ENCODE measurements at places on chromosomes 11 and 22.

- no peak for DNase-seq
Observed at GRCh38 chr22:26086359-26086758, 82.9 kb upstream of the SEZ6L start.

GRCh38 chr22:37165940-37166674 lies 16.4 kb upstream of the IL2RB start:
- DNase-seq = no peak

DNA sequence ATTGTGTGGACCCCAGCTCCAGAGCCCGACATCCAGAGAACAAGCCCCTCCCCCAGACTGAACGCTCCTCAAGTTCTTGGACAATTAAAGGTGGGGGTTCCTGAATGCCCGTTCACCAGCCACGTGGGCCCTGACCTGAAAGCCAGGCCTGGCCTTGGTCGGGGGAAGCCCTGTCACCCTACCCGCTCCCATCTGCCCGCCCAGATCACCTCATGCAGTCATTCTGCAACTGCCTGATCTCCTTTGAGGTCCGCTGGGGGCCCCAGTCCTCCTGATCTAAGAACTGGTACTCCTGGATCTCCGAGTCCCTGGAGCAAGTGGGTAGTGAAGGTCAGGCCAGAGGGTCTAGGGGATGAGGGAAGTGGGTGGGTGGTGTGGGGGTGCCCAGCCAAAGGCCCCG lies 9.1 kb upstream of the NAALADL1 start:
- DNase-seq = no peak

- no peak for DNase-seq
Observed at GRCh38 chr11:73396985-73397384, 20.8 kb downstream of the RELT start.

- DNase-seq = peak; percentile 37
Observed at GRCh38 chr22:30005213-30005857, 74.9 kb upstream of the HORMAD2 start.

- no peak for DNase-seq
Observed at GRCh38 chr11:73160005-73160760, 18.1 kb upstream of the FCHSD2 start.

DNA sequence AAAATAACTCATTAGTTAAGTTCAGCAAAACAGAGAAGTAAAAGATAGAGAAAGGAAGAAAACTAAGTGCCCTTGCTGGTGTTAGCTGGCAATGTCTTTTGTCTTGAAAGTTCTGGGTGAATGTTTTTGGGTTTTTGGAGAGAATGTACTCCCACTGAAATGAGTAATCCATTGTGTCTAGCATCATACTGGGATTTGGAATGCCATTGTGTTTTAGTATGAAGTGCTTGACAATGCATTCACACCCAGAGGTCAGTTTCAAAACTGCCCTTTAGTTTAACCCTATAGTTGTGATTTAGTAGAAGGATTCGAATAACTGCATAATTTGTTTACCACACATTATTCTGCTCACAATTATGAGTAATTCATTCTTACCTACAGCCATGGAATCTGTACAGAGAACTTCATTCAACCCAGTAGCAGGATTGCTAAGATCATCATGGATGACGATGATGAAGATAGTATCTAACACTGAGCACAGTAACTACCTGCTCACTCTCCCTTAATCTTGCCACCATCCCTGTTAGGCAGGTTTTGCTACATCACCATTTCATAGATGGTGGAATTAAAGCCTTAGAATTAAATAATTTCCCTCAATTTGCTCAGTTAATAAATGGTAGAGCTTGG lies 33.9 kb downstream of the MAML2 start:
- no peak for DNase-seq

DNA sequence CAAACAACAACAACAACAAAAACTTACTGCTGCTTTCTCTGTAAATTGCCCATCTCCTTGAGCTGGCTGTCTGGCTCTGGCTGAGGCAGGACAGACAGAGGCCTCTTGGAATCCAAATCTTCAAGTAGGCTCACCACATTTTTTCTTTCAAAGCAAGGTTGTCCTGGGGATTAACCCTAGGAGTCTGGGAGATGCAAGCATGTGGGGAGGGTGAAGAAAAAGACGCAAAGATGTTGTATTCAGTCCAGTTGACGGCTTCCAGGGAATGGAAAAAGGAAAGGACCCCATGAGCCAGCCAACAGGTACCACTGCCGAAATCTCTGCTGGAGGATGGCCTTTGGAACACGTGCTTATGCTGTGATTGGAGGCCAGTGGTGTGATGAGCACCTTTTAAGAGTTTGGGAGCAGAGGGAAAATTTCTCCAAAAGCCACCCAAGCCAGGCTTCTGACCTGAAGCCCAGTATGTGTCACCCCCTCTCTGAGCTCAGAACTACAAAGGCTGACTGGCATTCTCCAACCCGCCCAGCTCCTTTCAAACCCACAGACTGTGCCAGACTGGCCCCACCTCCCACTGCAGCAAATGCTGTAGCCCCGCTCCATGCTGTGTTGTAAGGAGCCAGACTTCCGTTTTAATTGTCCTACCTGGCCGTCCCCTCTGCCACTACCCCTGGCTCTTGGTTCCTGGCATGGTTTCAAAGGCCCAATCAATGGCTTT lies 10.8 kb downstream of the BLID start:
- DNase-seq = no peak

- no peak for DNase-seq
Observed at GRCh38 chr22:43094085-43094484, 4.9 kb upstream of the TTLL1 start.

DNA sequence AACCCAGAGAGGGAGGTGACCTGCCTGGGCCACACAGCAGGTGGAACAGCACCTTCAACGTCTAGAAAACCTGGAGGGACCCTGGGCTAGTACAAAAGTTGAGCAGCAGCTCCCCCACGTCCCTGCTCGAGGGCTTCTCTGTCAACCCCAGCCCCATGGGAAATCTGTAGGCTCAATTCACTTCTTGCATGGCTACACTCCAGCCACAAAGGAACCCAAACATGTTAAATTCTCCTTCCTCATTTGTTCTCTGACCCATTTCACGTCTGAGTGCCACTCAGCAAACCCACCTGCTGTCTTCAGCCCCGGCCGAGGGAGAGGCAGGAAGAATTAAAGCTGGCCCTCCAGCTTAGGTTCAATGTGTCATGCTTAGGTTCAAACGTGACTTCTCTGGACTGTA lies 418.5 kb downstream of the MIAT start:
- DNase-seq = no peak

DNA sequence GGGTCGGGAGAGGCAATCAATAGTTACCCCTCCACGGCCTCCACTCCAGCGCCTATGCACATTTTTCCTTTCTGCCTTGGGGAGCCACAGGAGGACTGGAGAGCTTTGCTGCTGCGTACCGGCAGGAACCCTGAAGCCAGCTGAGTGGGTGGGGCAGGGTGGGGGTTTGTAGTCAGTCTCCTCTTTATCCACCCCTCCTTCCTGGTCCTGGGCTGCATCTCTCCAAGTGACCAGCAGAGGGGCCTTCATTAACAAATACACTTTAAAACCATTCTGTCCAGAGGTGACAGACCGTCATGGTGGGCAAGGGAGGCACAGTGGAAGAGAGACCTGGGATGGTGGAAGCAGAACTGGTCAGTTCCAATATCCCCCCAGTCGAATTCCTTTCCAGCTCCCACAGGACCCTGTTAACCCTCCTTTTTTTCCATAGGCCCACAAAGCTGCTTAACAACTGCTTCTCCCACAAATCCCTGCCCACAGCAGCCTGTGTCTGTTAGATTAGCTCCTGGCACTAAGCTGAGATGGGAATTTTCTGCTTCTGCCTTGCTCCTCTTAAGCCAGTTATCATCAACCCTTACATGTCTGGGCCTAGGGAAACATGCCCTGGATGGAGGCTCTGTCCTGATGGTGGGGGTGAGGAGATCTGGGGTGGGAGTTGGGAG lies 3.9 kb upstream of the ABCG4 start:
- DNase-seq = no peak

DNA sequence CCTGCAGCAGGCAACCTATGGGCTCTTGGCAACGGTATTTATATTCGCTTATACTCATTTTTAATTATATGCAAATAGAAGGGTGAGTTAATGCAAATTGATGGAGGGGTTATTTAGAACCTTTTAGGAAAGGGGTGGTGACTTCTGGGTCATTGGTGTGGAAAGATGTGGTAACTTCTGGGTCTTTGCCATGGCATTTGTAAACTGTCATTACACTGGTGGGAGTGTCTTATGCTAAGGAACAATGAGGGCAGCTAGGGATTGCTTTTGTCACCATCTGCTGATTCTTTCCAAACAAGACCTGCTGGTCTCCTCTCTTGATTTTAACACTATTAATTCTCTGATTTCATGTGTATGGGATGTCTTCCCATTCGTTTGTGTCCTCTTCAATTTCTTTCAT lies 11.7 kb upstream of the KAT5 start:
- no peak for DNase-seq

- no peak for DNase-seq
Observed at GRCh38 chr11:128735935-128736605, 42.2 kb downstream of the FLI1 start.

DNA sequence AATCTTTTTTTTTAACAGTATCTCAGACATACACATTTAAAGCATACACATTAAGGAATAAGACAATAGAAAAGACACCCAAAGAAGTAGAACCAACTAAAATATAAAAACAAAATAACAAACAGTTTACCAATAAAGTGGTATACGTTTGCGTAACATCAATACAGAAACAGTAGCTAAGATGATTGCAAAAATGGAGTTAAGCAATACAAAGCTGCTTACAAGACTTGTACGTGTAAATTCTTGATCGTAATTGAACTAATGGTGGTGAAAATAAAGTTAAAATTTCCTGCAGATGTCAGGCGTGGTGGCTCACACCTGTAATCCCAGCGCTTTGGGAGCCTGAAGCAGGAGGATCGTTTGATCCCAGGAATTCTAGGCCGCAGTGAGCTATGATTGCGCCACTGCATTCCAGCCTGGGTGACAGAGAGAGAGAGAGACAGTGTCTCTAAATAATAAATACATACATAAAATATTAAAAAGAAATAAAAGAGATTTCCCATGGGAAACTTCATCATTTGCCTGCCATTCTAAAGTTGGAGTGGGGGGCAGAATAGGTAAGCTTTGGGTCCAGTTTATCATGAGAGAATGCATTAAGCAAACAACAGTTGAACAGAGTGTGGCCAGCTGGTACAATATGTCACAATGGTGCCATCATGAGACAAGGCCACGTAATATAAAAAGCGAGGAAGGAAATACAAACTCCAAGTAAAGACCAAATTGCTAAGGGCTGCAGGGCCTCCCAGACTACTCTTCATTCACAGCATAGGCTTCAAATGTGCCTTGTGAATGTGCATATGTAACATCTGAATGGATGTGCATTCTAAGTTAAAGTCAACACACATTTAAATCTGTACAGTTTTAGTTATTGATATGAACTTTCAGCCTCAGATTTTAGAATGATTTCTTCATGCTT lies 38.9 kb upstream of the EED start:
- no peak for DNase-seq

GRCh38 chr11:14645015-14645912 lies 1.7 kb downstream of the PDE3B start:
- DNase-seq = no peak

GRCh38 chr11:69890476-69890875 lies 71.3 kb upstream of the FGF3 start:
- DNase-seq = no peak

GRCh38 chr11:2934021-2934550 lies 4.9 kb upstream of the PHLDA2 start:
- no peak for DNase-seq

- DNase-seq = no peak
Observed at GRCh38 chr11:55457641-55458040, 89.9 kb downstream of the OR4A15 start.

DNA sequence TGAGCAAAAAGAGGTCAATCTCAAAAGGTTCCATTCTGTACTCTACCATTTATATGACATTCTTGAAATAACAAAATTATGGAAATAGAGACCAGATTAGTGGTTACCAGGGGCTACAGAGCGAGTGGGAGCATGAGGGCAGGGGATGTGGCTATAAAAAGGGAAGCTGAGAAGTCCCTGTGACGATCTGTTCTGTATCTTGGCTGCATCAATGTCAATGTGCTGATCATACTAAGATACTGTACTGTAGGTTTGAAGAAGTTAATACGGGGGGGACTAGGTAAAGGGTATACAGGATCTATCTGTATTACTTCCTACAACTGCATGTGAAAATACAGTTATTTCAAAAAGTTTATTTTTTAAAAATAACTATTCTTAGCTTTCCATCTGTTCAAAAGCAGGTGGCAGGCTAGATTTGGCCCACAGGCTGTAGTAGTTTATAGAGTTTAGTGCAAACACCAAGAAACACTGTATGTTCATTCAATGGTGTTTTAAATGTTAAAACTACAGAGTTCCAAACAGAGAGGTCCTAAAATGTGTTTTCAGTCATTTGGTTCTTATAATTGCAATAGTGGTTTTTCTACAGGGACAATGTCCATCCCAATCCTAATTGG lies 78.2 kb downstream of the SMCO4 start:
- DNase-seq = no peak

DNA sequence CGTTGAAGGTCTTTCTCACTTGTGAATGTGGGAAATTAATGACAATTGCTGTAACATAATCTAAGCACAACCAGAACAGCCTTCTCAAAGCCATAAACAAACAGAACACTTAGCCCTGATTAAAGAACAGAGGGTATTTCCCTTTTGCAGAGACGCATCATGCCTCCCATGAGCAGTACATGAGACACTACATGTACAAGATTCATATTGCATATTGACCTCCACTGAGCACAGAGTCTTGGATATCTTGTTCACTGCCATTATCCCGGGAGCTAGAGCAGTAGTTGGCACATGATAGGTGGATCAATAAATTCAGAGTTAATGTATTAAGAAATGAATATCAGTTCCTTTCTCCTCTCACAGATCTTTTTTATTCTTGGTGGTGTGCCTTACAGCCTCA lies 1194.3 kb upstream of the TENM4 start:
- no peak for DNase-seq

GRCh38 chr11:118081241-118081958 lies 4.5 kb downstream of the TMPRSS4 start:
- DNase-seq = no peak

GRCh38 chr11:114317787-114318137 lies 21.6 kb downstream of the NNMT start:
- DNase-seq = no peak

DNA sequence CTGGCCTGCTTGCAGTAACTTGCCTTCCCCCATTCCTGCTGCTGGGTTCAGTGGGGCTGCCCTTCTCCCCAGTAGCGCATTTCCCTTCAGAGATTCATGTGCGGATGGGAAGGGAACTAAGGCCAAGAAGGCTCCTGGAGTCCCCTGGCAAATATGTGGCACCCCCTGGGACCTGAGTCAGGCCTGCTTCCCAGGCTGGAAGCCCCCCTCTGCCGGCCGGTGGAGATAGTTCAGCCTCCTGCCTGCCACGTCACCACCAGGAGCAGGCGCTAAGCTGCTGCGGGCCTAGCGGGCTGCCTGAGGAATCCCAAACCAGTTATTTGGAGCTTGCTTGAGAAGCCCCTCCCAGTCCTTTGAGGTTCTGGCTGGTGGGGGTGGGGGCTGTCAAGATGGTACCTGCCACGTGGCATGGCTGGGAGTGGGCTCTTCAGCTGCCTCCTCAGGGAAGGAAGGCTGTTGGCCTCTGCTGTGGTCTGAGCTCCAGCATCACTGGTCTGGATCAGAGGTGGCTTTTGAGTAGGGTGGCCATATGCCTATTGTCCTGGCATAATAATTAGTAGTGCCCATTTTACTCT lies 2.0 kb downstream of the SERPINH1 start:
- no peak for DNase-seq

- no peak for DNase-seq
Observed at GRCh38 chr11:31870609-31871309, 59.6 kb upstream of the PAX6 start.

- no peak for DNase-seq
Observed at GRCh38 chr11:126194121-126194543, 17.3 kb downstream of the RPUSD4 start.
